Activated naive CD8-positive, alpha-beta T cell treated with anti-CD3 and anti-CD28 coated beads for 36 hours (primary cell): ENCODE measurements at places on chromosomes 5 and 9.
A peak's percentile ranks its signal among the peaks of the same experiment; 100 is the strongest.

GRCh38 chr5:28165096-28165495, 1126.7 kb upstream of the CDH9 start:
- no peak for DNase-seq

GRCh38 chr5:174504266-174504726, 220.1 kb upstream of the MSX2 start:
- DNase-seq: no peak

DNA sequence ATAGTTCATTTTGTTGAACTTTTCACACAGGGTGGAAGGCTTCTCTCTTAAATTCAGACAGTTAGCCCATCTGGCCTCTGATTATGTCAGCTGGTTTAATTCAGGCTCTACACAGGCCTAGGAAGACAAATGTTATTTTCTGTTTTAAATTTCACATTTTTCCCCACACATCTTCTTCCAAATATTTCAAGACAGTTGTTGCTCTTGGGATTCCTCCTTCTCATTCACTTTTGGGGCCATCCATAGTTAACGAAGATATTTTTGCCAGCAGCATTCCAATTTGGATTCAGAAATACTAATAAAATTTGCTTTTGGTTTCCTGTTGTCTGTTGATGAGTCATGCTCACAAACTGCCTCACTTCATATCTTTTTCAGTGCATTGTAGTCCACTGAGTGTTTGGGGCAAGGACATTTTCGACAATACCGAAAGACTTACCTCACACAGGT, 475.4 kb downstream of the DMAC1 start:
- DNase-seq: no peak

DNA sequence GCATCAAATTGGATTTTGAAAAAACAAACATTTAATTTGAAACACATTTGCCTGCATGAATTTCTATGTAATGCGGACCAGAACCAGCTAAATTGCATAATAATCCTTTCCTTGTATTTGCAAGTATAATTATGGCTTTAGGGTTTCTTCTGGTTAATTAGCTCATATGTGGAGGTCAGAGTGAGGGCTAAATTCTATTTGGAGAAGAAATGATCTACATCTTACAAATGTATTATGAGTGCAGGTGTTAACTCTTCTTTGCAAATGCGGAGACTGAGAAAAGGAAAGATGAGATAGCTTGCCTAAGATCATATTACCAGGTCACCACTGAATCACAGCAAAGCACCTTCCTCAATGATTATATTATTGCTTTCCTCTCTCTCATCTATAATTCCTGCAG, 194.7 kb downstream of the CDH9 start:
- no peak for DNase-seq

DNA sequence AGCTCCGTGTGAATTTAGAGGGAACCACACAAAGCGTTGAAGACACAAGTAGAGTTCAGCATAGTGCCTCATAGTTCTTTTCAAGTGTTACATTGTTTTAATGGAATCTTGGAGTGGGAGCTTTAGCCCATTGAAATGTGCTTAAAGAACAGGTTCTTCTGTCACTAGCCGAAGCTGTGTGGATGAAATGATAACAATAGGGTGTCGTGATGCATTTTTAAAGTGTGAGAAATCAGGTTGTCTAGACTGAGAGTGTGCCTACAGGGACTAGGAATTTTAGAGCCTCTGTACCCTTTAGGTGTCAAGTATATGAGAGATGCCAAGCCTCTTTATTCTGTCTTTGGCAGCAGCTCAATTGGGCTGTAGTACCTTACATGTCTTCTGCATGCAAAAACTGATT, 83.0 kb downstream of the NDUFS4 start:
- DNase-seq: no peak

- DNase-seq: no peak
Measured at GRCh38 chr9:90637626-90638025, 5.0 kb downstream of the DIRAS2 start.

- no peak for DNase-seq
Measured at GRCh38 chr5:124661317-124662141, 84.9 kb downstream of the ZNF608 start.

DNA sequence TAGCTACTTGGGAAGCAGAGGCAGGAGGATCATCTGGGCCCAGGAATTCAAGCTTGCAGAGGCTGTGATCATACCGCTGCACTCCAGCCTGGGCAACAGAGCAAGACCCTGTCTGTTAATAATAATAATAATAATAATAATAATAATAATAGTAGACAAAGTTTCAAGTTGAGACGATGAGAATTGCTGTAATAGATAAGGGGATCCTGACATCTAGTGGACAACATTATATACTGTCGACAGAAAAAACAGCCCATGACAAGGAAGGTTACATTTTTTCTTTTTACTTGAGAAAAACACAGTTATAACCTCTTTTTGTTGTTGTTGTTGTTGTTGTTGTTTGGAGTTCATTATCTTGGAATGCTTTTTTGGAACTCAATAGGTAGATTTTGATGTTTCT, 35.3 kb downstream of the NDFIP1 start:
- DNase-seq: no peak

- no peak for DNase-seq
Measured at GRCh38 chr5:10493884-10494283, 52.2 kb downstream of the ROPN1L start.

GRCh38 chr9:1051584-1052275, 1.6 kb downstream of the DMRT2 start:
- peak; percentile 52 for DNase-seq

DNA sequence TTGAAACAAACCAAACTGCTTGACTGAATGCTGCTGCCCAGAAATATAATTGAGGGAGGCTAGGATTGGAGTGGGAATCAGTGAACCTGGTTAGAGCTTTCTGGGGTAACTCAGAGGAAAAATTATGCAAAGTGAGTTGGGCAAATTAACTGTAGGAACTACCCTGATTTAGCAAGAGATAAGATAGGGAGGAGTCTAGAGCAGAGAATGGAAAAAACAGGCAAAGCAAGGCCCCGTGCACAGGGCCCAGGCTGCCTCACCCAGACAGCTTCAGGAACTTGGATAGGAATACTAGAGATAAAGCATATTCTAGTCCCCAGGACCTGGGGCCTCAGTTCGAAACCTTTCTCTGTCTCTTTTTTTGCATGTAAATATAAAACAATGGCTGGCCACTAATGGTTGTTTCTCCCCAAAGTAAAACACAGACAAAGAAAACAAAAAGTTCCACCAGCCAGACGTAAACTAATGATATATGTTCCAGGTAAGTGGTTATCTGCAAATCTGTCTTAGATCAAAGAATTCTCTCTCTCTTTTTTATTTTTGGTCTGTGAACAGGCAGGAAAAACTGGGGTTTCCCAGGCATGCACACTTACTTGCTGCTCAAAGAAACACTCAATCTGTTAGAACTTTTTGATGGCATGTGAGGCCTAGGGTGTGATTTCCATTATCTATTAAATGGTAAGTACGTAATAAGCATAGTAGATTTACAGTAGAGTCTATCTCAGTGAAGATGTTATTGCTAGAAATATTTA, 168.1 kb upstream of the MAP3K1 start:
- no peak for DNase-seq

DNA sequence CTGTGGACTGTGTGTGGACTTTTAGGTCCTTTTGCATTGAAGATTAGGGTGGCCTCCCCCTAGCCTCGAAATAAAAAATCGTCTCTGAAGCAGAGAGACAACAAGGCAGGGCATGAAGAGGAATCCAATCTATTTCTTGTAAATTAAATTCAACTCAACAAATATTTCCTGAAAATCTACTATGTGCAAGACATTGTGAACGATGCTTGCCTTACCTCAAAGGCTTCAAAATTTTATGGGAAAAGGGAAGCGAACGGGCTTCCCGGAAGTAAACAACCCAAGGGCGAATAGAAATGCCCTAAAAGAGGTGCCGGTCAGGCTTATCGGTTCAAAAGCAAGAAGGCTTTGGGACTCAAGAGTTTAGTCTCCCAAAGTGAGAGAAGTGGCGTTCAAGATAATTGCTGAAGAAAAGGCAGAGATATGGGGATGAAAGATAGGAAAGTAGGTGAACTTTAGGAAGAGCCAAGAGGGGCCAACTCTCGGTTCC, 525 bp downstream of the KIF24 start:
- DNase-seq: peak; percentile 7

GRCh38 chr5:169591636-169592035, 8.1 kb downstream of the SPDL1 start:
- no peak for DNase-seq

DNA sequence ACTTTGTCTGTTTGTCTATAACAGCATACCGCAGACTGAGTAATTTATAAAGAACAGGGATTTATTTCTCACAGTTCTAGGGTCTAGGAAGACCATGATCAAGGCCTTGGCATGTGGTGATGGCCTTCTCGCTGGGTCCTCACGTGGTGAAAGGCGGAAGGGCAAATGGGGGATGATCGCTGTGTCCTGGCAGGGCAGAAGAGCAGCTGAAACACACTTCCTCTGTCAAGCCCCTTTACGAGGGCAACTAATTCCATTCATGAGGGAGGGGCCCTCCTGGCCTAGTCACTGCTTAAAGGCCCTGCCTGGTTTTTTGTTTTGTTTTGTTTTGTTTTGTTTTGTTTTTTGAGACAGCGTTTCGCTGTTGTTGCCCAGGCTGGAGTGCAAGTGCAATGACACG, 41.9 kb upstream of the UBTD2 start:
- no peak for DNase-seq

GRCh38 chr5:37532976-37533740, 154.0 kb downstream of the WDR70 start:
- DNase-seq: no peak

DNA sequence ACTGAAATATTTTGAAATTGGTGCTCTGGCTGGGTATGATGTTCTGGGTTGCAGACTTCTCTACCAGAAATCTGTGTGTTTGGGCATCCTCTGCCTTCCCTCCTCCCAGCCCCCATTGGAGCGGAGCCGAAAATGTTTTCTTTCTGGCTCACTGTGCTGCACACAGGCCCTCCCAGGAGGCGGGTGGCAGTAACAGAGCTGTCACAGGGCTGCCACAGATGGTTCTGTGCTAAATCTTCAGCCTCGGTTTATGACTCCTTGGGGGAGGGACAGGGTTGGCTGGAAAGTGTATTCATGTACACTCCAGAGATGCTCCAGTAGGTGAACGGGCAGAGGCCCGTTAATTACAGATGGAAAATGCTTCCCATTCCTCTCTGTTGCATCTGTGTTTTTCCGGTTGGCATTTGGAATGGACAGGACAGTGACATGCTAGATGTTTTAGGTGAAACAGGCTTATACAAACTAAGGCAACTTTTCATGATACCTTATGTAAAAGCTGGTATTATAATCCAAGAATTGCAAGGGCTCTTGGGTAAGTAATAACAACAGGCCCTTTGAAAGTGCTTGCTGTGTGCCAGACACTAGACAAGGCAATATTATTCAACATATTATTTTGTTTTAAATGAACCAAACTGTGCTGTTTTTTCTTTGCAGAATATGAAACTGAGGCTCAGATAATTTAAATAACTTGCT, 180.2 kb downstream of the ADCY2 start:
- DNase-seq: no peak

- DNase-seq: no peak
Measured at GRCh38 chr9:104851546-104851920, 76.4 kb downstream of the ABCA1 start.

DNA sequence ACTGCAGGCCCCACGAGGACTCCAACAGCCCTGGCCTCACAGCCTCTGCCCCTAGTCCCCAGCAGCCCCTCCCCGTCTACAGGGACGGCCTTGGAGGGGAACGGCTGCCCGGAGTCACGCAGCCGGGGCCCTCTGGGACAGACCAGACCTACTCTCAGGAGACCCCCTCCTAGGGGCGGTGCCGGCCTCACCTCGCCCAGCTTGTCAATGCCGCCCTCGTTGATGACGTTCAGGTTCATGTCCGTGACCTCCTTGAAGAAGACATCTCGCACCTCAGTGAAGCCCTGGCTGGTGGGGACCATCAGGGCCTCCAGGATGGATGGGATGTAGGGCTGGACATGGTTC, 58.6 kb downstream of the LRSAM1 start:
- DNase-seq: no peak

DNA sequence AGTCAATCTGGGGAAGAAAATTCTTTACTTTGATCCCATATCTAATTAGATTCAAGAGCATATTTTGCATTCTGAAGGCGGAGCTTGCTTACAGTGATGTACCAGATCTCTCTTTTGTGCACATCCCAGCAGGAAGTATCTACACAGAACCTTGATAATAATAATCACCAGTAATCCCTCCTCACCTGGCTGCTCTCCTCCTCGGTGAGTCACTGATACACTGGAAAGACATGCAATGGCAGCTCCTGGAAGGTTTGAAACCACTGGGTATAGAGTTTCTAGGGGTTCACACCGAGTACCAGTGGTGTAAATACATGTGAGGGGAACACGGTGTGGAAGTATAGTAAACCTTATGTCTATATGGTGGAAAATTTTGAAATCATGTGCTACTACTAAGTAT, 205.5 kb upstream of the TARS1 start:
- no peak for DNase-seq

- DNase-seq: no peak
Measured at GRCh38 chr5:58795327-58795726, 212.5 kb downstream of the RAB3C start.

GRCh38 chr5:133977161-133977787, 8.8 kb upstream of the C5orf15 start:
- no peak for DNase-seq

- no peak for DNase-seq
Measured at GRCh38 chr9:115498303-115498702, 380.3 kb upstream of the TNC start.

DNA sequence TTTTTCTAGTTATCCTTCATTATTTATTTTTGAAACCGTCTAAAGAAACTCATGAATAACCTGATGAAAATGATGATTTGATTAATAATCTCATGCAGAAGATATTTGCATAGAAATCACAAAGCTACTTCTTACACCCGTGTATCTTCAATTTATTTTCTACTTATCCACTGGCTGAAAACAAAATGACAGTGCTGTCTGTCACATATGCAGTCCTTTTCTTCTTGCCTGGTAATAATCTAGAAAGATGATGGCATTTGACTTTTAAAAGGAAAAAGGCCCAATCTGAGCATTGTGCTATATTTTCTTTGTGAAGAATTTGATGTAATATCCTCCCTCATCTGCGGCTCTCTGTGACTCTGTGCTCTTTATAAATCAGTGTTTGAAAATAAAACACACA, 253.3 kb downstream of the PRR16 start:
- no peak for DNase-seq

DNA sequence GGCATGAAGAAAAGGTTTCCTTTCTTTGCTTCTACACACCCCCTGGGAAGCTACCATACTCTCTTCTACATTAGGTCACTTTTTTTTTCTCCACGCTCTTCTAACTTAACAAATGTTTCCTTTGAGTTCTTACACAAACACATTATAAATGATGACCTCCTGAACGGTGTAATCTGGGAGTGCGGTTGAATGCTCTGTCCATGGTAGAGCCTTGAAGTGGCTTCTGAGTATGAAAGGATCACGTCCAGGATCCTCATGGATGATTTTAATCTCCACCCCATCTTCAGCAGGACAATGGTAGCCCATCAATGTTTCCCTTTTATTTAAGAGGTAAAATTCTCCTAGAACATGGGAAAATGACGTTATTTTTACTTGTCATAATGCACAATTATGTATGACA, 587.3 kb downstream of the SEMA5A start:
- no peak for DNase-seq

DNA sequence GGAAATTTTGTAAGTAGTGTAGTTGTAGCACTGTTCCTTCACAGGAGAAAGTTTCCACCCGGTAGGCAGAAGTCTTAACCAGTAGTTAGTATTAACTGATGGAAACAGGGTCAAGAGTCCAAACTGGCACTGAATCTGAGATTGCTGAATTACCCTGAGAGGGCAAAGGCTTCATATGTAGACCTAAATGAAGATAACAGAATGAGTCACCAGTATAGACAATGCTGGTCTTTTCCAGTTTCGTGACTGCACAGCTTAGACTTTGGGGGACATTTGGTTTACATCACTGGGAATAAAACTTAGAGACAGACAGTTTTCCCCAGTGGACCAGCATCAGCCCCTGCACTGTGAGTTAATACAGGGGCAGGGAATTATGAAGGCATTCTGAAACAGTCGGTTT, 60.5 kb downstream of the PCSK5 start:
- DNase-seq: no peak
